Activated T-helper 17 cell treated with anti-CD3 and anti-CD28 coated beads, Interleukin-2, amount 50 U/mL, for 72 hours (primary cell): ENCODE measurements at places on chromosomes 3 and 15.

DNA sequence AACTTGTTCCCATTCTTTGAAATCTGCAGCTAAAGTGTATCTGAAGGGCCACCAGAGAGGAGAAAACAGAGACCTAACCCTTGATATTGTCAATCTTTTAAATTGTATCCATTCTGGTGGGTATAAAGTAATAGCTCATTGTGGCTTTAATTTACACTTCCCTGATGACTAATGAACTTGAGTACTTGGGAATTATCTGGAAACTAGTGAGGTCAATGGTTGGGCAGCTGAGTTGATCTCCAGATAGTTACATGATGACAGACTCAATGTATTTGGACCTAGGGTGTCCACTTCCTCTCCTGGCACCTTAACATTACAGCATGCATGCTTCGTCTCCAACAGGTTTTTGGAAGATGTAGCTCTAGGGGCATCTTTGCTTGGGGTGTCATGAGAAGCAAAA lies 195.2 kb downstream of the PDCD6IP start:
- no peak for ATAC-seq

DNA sequence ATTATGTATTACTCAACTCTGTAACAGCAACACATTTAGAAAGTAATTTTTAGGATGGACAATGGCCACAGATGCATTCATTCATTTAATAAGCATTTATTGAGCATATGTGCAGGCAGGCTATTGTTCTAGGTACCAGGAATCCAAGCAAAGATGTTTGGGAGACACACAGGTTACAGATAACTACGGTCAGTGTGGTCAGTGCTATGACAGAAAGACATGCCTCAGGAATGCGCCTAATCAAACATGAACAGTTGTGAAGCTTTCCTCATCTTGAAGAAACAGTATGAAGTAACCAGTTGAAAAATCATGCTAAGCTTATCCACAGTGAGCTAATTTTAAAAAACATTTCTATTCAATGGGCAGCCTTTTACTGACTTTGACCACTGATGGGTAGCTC lies 155.4 kb upstream of the CCDC54 start:
- no peak for ATAC-seq

- no peak for ATAC-seq
Observed at GRCh38 chr15:25478313-25478712, 39.5 kb upstream of the UBE3A start.

DNA sequence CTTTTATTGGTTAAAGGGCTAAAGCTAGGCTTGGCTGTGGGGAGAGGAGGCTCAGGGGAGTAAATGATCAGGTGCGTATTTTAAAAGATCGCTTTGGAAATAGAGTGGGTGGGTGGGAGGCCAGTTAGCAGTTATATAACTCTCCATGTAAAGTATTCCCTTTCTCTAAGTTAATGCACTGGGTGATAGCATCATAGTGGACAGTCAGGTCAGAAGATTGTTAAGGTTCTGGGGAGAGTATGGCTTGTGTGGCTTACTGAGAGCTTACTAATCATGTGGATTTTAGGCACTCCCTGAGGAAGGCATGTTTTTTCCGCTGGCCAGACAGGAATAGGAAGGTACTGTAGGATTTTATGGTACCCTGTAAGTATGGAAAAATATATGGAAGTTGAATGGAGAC lies 6.3 kb upstream of the EIF3J start:
- ATAC-seq: no peak

DNA sequence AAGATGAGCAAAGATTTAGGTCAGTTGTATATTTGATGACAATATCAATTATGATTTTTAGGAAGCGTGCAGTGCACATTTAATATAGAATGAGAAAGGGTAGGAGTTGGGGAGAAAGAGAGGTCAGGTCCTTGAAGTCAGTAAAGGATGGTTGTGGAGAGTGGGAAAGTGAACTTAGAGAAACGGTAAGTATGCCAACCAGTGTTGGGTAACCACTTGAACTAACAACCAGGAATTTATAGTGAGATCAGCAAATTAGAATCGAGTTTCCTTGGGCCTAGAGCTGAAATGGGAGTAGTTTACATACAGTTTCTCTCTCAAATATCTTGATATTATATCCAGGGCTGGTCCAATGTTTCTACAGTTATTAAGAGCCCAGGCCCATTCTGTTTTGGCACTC lies 188.5 kb upstream of the RBMS3 start:
- no peak for ATAC-seq

DNA sequence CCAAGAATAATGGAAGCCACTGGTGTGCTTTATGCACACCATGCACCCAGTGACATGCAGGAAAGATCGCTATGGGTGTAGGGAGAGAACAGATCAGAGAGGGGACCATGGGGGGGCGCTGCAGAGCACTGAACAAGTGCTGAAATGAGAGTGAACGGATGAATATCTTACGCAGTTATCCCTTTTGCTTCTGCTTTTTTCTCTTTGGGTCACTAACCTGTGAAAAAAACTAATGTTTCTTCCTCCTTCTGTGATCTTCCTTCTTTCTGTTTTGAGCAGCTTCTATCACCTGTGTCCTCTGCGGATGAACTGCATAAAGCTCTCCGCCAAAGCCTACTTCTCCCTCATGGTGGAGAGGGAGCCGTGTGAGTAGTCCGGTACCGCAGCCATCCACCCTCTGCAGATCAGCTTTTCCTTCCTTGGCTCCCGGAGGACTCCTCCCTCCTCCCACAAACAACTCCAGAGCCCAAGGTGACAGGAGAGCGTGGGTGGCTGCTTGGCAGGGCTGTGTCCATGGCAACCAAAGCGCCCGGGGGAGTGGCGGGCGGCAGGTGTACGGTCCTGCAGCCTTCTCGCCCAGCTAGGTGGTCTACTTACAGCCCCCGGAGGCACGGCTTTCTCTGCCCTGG lies 106.2 kb downstream of the DGKG start:
- ATAC-seq: no peak

GRCh38 chr15:31389576-31389975 lies 62.9 kb downstream of the KLF13 start:
- ATAC-seq: no peak

GRCh38 chr3:61358364-61358763 lies 107.1 kb upstream of the FHIT start:
- no peak for ATAC-seq

- ATAC-seq: no peak
Observed at GRCh38 chr3:101865751-101866509, 16.6 kb downstream of the NFKBIZ start.

GRCh38 chr15:67319961-67320360 lies 65.4 kb downstream of the IQCH start:
- no peak for ATAC-seq

DNA sequence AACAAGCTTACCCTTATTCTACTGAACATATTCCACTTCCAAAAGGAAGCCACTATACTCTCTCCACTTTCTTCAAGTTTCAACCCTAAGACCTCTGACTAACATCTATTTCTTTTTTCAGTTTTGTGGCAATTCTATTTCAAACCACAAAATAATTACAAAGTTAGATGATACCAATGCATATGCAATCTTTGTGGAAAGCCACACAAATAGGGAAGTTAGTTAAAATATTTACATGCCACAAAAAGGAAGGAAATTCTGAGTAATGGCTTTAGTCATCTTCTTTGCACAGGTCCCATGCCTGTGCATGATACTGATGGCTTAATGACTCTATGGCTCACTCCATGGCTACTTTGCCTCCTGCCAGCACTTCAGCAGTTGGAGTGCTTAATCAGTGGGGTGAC lies 57.0 kb upstream of the MCTP2 start:
- ATAC-seq: peak; percentile 94

- no peak for ATAC-seq
Observed at GRCh38 chr3:172133838-172134237, 94.5 kb downstream of the FNDC3B start.

DNA sequence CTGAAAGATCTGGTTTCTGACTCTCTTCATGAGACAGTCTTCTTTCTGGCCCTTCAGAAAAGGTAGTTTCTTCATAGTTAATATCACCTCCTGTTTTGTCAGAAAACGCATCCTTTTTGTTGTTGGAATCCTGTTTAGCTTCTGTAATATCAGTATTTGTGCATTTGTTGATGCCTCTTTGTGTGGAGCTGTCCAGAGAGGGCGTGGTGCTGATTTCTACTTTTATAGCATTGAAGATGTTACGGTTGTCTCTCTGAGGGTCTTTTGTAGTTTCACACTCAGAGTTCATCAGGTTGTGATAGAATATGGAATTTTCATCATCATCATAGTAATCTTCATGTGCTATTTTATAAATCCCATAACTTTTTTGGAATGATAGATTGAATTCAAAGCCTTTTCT lies 8.9 kb downstream of the GPR149 start:
- no peak for ATAC-seq

- no peak for ATAC-seq
Observed at GRCh38 chr3:44833394-44833793, 28.3 kb upstream of the TMEM42 start.

- no peak for ATAC-seq
Observed at GRCh38 chr3:185734725-185735096, 90.1 kb downstream of the IGF2BP2 start.

DNA sequence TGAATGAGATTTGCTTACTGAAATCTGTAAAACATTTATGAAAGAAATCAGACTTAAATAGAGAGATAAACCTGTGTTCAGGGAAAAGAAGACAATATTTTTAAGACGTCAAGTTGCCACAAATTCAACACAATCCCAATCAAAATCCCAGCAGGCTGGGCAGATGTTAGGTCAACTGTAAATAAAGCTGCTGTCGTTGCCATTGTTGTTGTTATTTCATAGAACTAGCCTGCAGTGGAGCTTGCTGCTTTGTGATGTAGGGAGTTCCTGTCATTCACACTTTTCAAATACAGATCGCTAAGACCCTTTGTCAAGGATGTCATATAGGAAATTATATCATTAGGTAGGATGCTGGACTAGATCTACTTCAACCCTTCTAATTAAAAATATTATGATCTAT lies 123.1 kb downstream of the NEO1 start:
- no peak for ATAC-seq

DNA sequence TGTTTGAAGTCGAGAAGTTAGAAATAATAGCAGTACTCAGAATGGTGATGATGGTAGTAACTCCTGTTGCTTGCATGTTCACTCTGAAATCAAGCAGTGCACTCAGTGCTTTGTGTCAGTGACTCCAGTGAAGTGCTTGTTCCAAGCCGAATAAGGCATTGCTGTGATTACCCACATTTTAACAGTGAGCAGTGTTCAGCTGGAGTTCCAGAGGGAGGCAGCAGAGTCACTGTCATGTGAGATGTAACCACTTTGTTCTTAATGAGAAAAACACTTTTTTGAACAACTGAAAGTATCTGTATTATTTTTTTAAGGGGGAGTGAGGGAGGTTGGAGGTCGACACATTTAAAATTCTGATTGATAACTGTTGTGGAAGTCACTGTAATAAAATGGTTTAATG lies 3.7 kb downstream of the MDFIC2 start:
- no peak for ATAC-seq

GRCh38 chr3:98246142-98246541 lies 17.9 kb upstream of the OR5H6 start:
- ATAC-seq: no peak

DNA sequence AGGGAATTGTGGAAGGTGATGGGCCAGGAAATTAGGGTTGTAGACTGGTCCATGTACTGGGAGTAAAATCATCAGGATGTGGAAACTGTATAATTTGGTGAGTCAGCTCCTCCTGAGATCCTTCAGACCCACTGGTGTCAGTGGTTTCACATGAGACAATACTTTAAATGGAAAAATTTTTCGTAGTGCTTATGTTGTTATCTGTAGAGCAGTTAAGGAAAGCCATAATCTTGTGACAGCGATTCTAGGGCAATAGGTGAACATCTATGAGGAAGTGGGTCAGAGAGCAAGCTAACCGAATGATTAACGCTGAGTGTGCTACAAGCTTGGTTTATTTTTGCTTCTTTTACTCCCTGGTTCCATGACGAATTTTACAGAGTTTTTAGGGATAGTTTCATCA lies 200.6 kb downstream of the CADM2 start:
- no peak for ATAC-seq

GRCh38 chr3:3714572-3714971 lies 84.7 kb upstream of the LRRN1 start:
- ATAC-seq: no peak

GRCh38 chr3:172150913-172151650 lies 111.7 kb downstream of the FNDC3B start:
- ATAC-seq: no peak

GRCh38 chr3:11282250-11283138 lies 10.3 kb downstream of the ATG7 start:
- peak; percentile 65 for ATAC-seq

DNA sequence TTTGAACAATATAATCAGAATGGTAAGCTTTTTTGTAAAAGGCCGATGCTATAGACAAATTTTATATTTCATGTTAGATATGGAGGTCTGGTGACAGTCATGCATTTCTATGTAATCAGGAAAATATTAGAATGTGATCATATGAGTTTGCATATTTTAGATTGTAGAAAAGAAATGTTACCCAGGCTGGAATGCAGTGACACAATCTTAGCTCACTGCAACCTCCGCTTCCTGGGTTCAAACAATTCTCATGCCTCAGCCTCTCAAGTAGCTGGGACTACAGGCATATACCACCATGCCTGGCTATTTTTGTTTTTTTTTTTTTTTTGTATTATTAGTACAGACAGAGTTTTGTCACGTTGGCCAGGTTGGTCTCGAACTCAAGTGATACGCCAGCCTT lies 152.0 kb downstream of the LMLN start:
- no peak for ATAC-seq

DNA sequence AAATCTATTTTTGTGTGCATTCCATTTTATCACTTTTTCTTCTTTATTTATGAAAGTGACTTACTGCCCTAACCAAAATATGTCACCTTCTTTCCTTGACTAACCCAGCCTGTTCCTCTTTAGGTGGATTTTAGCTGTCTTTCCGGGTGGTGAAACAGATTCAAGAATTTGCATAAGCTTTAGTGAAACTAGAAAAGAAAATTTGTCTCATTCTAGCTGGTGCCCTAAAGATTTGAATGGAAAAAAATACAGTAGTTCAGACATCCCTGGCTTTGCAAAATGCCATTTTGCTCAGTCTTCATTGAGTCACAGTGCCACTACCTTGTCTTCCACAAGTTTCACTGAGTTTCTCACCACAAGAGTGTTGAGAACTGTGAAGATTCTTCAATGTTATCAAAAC lies 28.2 kb upstream of the CCDC50 start:
- ATAC-seq: peak; percentile 58

DNA sequence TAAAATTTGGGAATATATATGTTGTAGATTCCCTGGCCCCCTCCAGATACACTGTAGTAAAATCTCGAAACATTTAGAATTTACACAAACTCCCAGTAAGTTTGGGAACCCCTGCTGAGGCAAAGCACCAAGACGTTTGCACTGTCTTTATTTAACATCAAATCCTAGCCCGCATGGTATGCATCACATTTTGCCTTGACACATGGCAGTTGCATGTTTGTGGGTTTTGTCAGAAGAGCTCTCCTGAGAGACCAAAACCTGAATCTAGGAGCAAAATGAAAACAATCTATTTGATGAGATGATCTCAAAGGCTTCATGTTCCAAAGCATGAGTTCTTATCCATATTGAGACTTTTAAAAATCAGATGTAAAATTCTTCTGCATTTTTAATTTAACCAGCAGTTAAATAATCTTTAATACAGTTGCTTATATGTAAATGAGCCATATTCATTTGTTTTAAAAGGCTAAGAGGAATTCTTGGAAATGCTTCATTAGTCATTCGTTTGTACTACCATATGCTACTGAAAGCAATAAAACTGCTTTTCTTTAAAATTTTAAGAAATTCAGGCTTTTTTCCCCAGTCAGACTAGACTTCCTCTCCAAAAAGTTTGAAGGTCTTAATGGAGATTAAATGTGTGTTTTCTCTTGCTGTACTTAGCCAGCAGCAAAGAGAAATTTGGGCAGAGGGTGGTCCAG lies 105.2 kb upstream of the BOC start:
- ATAC-seq: no peak
